HS-5 (cell line): ENCODE measurements at places on chromosomes 4 and X.
A peak's percentile ranks its signal among the peaks of the same experiment; 100 is the strongest.

DNA sequence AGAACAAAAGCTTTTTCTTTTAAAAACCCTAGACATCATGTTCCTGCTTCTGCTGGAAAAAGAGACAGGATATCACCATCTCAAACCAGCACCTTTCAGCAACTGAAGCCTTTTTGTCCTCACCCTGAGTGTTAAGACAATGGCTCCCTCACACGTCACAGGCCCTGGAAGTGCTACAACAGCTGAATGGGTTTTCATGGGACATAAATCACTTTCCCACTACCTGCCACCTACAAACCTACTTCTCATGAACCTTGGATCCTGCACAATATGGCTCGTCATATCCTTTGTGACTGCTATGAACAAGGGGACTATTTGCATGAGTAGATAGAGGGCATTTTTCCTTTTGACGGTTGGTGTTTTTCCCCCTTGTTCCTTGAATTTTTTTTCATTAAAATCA, 93.6 kb downstream of the TSPAN5 start:
- DNase-seq, result no peak

GRCh38 chr4:48854982-48855381, 24.1 kb downstream of the OCIAD1 start:
- DNase-seq, result no peak

DNA sequence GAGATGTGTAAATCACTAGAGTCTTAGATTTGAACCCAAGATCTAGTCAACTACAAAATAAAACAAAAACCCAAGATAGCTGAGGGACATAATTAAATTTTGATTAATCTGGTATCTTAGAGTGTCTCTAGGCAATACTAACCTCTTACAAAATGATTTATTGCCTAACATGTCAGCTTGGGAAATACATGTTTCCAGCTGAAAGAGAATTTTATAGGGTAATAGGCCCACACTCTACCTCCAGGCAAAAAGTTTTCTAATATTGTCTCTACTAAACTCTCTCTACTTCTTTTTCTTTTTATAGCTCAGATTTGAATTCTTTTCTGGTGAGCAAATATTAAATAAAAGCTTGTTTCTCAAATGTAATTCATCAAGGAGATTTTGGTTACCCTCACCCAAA, 263.2 kb downstream of the IL15 start:
- DNase-seq, result no peak

DNA sequence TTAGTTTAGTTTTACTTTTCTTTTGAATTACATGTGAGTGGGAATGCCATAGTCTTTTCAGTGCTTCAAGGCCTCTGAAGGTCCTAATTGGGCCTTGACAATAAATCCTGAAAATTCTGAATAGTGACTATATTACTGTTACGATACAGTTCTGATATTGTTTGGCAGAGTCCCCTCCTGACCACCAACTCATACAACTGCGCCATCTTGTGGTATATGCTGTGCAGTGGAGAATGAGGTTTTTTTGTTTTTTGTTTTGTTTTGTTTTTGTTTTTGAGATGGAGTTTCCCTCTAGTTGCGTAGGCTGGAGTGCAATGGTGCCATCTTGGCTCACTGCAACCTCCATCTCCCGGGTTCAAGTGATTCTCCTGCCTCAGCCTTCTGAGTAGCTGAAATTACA, 56.6 kb upstream of the CHRDL1 start:
- no peak for DNase-seq

- no peak for DNase-seq
Measured at GRCh38 chr4:64564126-64564525, 154.9 kb upstream of the TECRL start.

DNA sequence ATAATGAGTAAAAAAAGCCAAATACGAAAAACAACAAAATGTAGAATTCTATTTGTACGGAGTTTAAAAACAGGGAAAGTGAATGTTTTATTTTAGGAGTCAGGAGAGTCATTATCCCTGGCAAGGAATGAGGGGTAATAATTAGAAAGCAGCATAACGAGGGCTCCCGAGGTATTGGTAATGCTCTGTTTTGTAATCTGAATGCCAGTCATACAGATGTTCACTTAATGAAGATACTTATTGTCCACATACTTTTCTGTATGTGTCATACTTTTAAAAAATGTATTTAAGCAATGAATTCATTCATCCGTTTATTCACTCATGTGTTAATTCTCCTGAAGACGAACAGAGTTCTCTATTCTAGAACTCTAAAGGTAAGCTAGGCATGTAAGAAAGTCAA, 87.8 kb upstream of the BMP2K start:
- no peak for DNase-seq

DNA sequence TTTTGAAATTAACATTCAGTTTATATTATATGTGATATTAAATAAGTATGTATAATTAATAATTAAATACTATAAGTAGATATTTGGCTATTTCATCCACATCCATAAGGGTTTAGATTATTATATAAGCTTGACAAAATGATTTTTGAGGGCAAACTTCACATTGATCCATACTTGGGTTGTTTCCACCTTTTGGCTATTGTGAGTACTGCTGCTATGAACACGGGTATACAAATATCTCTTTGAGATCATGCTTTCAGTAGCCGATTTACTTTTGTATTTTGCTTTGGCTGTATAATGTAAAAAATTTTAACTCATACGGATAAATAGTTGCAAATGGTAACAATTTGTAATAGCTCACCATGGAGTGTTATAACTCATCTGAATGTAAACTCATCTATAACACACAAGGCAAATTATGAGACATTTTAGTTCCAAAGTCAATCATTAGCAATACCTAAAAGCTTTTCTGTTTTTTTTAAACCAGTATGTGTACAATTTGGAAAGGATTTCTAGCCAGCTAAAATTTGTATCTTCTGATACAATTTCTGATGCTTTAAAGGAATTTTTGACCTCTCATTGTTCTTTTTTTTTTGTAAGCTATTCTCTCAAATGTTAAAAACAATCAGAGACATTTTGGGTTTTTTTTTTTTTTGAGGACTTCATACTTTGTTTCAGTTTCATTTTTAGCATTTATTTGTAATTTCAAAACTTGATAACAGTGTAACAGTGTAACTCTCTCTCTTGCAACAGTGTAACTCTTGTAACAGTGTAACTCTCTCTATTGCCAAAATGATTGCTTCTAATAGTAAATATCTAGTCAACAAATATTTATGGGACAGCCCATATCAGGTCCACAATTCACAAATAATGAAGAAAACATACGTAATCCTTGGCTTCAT, 51.8 kb upstream of the ARX start:
- no peak for DNase-seq

DNA sequence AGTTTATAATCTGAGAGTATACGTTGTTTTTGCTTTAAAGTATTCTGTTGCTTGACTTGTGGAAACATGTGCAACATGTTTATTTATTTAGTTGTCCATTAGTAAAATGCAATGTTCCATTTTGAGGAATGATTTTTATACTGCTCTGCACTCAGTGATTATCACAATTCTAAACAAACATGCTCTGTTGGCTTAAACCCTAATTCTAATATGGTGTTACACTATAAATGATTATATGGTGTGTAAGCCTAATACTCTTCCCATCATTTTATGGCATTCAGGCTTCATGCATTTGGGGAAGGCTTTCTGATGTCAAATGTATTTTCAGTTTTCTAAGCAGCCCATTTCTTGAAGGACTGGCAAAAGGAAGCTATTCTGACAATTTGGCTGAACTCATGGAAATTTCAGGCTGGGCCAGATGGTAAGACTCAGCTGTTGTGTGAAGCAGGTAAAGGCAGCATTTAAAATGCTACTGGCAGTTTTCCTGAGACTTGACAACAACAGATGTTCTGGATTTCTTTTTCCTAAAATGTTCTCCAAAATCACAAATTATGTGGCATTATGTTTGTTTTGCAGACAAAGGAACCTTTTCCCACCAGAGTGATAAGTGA, 336.7 kb upstream of the GNPDA2 start:
- no peak for DNase-seq

- DNase-seq, result no peak
Measured at GRCh38 chr4:142563682-142564291, 282.3 kb downstream of the INPP4B start.

DNA sequence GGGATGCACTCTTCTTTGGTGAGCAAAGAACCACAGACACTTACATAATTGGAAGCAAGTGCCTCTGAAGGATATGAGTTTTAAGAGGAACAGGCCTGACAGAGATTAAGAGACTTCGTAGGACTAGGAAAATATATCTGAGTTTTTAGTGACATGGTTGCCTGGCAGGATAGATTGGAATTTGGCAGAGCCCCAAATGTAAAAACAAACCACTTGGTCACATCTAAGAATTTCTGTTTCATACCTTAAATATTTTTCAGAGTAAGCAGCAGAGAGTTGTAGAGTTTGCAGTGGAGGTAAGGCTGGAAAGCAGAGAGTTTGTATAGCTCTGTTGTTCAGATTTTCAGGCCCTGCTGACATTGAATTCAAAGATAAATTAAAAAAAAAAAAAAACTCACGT, 150.1 kb upstream of the MAGEB2 start:
- DNase-seq, result peak; percentile 26

DNA sequence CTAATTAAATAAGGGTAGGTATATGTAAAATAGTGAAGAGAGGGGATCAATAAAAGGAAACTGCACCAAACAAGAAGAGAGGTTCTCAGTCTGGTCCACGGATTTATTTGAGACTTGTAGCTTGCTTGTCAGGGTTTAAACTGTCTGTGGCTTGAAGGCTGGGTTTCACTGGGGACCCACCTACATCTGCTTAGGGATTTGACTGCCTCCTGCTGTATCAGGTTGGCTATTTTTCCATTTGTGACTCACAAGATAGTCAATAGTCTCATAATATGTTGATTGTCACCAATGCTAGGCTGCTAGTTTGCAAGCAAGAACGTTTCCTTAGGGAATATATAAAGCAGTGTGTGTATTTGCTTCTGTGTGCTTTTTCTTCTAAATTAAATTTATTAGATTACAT, 1950.7 kb upstream of the IGFBP7 start:
- DNase-seq, result no peak

DNA sequence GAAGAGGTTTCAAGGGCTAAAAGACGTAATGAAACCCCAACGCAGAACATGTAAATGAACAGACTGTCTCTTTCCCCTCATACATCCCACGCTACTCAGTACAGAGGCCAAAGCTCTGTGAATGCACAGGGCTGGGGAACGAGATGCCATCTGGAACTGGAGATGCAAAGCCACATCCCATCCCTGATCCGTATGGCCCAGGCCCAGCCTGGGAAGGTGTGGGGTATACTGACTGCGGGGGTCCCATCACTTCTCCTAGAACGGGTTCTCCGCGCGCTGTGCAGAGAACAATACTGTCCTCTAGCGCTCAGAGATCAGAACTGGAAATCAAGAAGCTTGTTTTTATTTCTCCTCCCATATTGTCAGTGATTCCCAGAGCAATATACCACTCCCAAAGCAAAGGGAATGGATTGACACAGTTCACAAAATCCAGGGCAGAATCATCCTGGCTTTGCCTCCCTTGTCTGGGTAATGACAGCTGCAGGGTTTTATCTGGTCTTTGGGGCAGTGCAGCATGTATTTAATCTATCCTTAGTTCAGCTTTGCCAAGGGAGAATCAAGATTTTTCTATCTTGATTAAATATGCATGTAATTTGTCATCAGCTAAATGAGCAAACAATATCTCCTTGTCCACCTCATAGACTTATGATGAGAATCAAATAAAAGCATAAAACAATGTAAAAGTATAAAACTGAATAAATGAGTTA, 47.3 kb upstream of the TLR3 start:
- DNase-seq, result no peak

- DNase-seq, result no peak
Measured at GRCh38 chrX:32150141-32150540, 1061.2 kb downstream of the DMD start.

- DNase-seq, result no peak
Measured at GRCh38 chr4:85372966-85373365, 102.0 kb upstream of the ARHGAP24 start.

DNA sequence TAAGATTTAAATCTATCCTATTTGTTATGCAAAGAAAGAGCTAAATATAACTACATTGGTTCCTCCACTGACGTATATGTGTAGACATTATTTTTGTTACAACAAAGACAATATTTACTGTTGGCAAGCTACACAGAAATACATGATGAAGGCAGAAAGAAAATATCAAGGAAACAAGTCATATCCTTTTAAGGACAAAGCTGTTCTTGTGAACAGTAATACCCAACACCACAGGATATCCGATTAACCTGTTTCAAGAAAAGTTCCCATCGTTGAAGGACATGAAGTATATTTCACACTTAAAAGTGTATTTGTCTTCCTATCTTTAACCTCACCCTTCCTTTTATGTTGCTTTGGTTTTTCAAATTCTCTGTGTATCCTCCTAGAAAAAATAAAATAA, 235.8 kb upstream of the AADAT start:
- no peak for DNase-seq

DNA sequence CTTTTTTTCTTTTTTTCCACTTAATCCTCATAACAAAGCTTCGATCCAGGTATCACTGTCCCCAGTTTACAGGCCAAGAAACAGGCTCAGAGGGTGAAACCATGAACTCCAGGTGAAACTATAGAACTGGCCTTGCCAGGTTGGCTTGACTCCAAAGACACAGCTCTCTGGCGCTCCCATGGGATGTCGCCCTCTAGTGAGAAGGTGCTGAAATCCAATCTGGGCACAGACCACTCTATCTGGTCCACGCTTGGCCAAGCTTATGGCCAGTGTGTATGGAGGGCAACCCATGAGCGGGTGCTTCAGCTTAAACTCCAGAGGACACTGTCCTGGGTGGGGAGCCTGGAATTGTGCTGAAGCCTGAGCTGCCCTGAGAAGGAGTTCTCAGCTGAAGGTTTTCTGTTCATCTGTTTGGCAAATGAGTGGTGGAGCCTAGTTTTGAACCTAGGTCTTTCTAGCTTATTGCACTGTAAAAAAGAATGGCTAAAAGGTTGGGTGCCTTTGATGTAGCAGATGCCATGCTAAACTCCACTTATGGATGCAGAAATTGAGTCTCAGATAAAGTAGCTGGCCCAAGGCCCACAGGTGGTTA, 70.5 kb downstream of the SEL1L3 start:
- no peak for DNase-seq

DNA sequence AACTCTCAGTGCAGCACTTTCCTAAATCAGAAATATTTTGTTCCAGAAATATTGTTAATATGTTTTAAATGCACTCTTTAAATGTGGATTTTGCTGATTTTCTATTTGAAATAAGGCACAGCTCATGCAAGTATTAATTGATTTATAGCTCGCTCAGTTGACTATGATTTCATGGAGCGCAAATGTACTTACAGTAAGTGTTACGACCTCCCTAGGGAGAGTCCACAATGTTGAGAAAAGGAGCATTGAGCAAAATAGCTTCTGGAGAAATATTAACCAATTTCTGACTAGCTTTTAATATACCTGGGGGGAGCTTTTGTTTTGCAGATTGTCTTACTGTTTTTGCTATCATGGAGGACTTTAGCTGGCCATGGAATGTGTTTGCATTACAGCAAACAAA, 1687.5 kb downstream of the STIM2 start:
- DNase-seq, result no peak

DNA sequence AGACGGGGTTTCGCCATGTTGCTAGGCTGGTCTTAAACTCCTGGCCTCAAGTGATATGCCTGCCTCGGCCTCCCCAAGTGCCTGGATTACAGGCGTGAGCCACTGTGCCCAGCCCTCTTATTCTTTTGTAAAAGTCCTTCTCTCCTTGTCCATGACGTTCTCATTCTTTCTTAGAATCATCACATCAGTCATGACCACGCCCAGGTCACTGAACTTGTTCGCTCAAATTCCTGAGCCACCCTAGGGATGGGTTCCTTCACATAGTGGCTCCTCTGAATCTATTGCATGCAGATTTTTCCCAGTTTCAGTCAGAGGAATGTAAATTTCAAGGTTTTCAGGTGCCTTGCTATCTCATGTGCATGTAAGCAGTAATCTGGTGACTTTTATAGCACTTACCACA, 15.7 kb downstream of the JADE1 start:
- DNase-seq, result no peak

GRCh38 chrX:110442635-110443034, 84.0 kb downstream of the RTL9 start:
- no peak for DNase-seq
